ENCODE measurements at places on chromosomes 12 and 14.

GRCh38 chr14:90061685-90062126, at the start of gene KCNK13:
KCNK13 (plus strand) TSS chr14:90061994; CDS start chr14:90062206, 212 bp downstream.
- no peak for DNase-seq

- no peak for DNase-seq
These were observed 46.9 kb upstream of the FBRSL1 start for GRCh38 chr12:132443091-132443490.

- no peak for DNase-seq
These were observed 386.1 kb downstream of the SEC23A start for GRCh38 chr14:38716926-38717325.

DNA sequence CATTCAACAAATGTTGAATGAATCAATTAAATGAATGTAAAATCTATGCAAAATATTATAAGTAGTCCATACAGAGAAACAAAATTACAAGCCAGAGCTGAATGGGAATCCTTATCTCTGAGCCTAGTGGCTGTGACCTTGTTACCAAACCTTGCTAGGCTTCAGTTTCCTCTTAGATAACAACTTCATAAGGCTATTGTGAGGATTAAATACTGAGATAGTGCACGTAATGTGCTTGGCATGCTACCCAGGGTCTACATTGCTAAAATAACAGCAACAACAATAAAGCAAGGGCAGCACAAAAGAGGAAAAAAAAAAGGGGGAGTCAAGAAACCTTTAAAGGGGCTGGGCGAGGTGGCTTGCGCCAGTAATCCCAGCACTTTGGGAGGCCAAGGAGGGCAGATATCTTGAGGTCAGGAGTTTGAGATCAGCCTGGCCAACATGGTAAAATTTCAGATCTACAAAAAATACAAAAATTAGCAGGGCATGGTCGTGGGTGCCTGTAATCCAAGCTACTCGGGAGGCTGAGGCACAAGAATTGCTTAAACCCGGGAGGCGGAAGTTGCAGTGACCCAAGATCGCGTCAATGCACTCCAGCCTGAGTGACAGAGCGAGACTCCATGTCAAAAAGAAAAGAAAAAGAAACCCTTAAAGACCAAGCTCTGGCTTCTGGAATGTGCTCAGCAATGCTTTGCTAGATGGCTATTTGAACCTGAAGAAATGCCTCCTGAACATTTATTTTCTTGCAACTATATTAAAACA, 14.1 kb downstream of the STAB2 start:
- DNase-seq = no peak

- DNase-seq = no peak
These were observed 268.5 kb downstream of the ALG10B start for GRCh38 chr12:38585086-38585485.

GRCh38 chr14:25837551-25837965, 760.3 kb downstream of the NOVA1 start:
- no peak for DNase-seq

DNA sequence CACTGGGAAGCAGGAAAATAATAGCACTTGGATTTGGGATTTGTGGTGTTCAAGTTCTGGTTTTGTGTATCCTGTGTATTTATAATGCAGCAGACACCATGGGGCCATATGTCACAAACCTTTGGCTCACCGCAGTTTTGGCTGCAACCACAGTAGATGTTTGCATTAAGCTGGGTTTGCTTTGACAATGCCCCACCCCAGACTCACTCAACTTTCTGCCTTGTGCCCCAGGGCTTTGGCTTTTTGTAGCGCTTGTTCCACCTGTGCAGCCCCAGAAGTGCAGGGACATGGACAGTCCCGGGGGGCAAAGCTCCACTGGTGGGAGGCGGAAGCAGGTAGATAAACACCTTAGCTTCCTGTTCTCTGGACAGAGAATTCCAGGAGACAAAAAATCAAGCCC, 446.9 kb downstream of the MED13L start:
- DNase-seq = no peak

DNA sequence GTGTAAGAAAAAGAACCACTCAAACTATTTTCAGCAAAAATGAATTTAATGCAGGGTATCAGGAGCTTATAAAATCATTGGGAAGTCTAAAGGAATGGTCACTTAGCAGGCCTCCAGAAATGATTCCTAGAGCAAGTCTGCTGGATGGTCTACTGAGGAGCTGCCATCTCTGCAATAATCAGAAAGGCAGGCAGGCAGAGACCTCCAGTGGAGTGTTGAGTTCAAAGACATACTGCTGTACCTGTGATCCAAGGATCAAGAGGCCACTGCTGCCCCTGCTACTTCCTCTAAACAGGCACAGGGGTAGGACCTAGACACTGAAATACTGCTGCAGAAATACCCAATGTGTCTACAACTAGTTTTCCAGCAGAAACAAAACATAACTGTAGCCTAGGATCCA, 14.5 kb upstream of the KICS2 start:
- no peak for DNase-seq

DNA sequence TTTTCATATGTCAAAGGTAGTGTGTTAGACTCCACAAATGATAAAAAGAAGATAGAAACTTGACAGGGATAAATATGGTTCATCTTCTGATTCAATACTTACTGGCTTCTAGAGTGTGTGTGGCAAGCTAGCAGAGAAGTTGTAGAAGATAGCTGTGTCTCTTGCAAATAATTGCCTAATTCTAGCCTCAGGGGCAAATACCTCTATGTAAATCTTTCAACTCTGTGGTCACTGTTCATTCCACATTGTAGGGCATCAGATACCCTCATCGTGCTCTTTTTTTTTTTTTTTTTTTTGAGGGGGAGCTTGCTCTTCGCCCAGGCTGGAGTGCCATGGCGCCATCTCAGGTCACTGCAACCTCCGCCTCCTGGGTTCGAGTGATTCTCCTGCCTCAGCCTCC, 1.7 kb downstream of the OLR1 start:
- DNase-seq = no peak

GRCh38 chr12:40241741-40242140, 16.9 kb downstream of the LRRK2 start:
- DNase-seq = no peak
